ENCODE measurements at places on chromosomes 1 and 21.
A peak's percentile ranks its signal among the peaks of the same experiment; 100 is the strongest.

- DNase-seq, result no peak
Measured at GRCh38 chr21:31386006-31386405, 41.9 kb upstream of the TIAM1 start.

DNA sequence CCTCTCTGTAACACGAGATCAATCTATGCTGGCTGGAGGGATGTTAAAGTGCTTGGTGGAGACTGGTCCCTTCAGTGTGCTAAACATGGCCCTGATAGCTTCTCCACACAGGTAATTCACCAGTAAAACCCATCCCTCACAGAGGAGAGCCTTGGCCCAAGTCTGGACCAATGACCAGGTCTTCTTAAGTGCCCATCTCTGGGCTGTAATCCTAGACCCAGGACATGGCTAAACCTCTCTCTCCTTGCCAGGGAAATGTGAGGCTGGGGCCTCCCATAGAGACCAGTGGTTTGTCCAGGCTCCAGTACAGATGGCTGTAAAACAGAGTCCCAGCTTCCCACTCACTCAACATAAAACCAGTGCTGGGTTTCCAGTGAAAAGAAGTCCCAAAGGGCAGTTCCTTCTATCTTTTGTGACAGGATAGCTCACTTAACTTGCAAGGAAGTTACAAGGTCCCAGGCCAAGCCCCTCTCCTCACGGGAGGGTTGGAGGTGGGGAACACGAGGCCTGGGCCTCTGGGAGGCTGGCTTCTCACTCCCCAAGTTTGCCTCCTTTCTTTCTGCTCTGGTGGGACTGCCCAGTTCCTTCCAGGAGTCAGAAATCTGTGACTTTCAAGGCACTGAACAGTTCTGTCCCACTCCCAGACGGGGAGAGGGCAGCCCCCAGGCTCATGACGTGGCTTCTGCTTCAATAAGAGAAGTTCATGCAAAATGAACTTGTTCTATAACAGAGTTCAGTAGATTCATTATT, 2.2 kb upstream of the KIF17 start:
- no peak for DNase-seq

GRCh38 chr1:4462831-4463484, 191.5 kb upstream of the AJAP1 start:
- DNase-seq, result no peak

DNA sequence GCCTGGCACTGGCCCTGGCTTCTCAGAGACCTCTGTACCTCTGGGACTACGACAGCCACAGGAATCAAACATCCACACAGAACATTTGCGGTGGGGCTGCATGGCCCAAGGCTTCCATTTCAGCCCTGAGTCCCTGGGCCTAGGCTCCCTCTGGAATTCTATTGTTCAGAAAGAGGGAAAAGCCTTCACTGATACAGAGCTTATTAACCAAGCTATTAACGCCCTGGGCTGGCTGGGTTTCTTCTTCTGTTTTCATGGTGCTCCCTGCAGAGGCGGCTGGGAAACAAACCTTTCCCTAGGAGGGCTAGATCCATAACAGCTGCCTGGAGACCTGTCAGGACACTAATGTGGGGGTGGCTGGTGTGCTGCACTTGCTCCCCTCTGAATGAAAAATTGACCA, 88.2 kb downstream of the KAZN start:
- no peak for DNase-seq

GRCh38 chr1:231241750-231242149, 738 bp downstream of the GNPAT start:
- peak; percentile 18 for DNase-seq

DNA sequence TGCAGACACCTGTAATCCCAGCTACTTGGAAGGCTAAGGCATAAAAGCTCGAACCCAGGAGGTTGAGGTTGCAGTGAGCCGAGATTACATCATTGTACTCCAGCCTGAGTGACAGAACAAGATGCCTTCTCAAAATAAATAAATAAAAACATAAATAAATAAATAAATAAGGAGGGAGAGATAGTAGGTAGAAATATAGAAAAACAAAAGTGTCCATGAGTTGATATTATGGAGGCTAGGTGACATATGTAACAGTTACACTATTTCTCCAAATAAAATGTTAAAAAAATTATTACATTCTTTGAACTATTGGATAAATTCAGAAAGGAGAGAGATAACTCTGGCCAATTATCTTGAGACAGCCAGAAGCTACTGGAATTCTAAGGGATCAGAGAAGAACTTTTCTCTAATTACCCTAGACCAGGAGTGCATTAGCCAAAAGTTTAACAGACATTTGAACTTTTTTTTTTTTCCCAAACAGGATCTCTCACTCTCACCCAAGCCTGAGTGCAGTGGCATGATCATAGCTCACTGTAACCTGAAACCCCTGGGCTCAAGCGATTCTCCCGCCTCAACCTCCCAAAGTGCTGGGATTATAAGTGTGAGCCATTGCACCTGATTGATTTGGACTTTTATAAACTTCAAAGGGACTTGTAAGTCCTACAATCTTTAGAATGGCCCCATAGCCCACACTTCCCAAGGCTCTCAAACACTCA, 17.6 kb downstream of the SYNJ1 start:
- DNase-seq, result no peak

DNA sequence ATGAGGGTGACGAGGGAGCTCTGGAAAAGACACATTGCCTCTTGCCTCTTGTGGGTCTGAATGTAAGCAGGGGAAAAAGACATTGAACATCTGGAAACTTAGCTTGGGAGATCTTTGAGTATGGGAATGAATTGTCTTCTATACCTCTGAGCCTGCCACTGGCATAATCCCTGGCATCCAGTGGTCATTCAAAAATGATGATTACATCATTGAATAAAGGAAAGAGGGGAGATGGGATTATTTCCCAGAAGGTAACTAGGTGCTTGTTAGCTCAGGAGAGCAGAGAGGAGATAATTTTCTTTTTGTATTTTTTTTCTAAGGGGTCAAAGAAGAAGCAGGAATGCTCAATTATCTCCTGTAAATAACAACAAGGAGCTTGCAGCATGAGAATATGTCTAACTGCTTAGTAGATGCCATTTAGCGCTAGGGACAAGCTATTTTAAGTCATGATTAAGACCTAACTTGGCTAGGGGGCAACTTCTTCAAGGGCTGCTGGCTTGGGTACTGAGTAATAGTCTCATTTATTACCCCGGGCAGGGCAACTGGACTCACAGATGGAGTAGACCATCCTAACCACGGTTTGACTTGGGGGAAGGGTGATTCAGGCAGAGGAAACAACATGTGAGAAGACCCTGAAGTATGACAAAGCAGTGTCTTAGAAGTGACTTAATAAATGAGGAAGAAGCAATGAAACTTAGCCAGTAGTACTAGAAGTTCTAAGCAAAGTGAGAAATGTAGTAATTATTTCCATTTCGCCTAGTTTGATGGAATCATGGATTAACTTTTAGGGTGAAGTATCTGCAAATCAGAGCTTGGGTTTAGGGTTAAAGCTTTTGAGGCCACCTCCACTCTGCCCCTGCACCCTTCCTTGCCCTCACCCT, 11.0 kb upstream of the XCL2 start:
- DNase-seq, result no peak

DNA sequence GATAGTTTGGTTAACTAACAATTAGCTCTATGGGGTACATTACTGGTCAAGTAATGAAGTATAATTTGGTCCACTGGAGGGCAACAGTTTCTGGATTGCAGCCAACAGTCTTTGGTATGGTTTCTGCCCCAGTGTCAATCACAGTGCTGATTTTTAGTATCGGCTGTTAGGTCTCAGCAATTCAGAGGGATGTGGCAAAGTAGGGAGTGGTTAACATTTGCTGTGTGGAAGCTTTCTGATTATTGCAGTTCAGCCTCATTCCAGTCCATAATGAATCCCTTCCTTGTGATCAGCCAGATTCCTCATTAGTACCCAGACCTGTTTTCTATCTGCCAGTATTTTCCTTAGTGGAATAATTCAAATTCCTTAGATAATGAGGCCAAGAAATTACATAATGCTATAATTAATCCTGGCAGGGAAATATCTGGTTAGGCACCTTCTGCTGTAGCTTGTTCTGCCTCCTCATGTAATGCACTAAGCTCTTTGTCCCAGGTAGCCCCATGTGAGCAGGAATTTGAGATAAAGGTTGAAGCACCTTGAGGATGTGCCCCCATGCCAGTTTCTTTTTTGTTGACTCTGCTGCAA, 14.0 kb downstream of the F3 start:
- no peak for DNase-seq

GRCh38 chr1:228321895-228322294, 84.7 kb downstream of the TRIM11 start:
- DNase-seq, result no peak

- peak; percentile 24 for DNase-seq
Measured at GRCh38 chr21:45536301-45537081, 5.7 kb downstream of the SLC19A1 start.

- no peak for DNase-seq
Measured at GRCh38 chr21:40736145-40736544, 110.8 kb downstream of the DSCAM start.

DNA sequence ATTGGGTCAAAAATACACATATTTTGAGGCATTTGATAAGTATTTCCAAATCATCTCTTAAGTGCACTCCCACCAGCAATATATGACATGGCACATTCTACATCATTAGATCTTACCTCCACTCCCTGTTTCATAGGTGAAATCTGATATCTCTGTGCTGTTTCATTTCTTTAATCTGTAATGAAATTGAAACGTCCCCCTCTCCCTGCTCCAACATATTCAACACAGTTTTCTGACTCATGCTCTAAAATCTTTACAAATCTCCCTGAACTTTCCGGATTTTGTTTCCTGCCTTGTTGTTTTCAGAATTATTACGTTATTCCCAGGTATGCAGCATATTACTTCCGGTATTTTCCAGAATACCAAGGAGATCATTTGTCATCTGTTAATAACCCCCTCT, 66.1 kb upstream of the AKT3 start:
- no peak for DNase-seq

DNA sequence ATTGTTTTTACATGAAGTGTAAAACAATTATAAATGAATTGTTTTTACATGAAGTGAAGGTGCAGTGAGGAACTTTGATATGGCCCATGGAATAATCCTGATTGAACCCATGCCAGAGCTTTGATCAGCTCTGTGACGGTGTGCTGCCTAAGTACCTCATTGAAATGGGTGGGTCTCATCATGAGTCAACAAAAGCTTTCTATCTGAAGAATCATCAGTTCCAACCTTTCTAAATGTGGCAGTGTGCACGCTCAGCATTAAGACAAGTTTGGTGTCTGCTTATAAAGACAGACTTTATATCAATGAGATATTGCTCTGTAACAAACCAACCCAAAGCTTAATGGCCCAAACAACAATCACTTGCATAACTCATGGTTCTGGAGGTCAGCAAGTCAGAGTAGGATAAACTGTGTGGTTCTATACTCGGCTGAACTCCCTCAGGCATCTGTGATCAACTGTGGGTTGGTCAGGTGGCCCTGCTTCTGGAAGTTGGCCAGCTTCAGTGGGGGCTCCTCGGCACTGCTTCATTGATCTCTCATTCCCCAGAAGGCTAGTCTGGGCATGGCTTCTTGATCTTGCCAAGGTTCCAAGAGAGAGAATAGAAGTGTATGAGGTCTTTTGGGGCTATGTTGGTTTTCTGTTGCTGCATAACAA, 258.0 kb downstream of the LTN1 start:
- no peak for DNase-seq

- no peak for DNase-seq
Measured at GRCh38 chr21:45870421-45870820, 111.1 kb upstream of the COL6A1 start.

GRCh38 chr1:221855156-221855555, 113.3 kb upstream of the DUSP10 start:
- DNase-seq, result no peak

GRCh38 chr1:234114648-234115307, 210.3 kb downstream of the SLC35F3 start:
- peak; percentile 45 for DNase-seq

DNA sequence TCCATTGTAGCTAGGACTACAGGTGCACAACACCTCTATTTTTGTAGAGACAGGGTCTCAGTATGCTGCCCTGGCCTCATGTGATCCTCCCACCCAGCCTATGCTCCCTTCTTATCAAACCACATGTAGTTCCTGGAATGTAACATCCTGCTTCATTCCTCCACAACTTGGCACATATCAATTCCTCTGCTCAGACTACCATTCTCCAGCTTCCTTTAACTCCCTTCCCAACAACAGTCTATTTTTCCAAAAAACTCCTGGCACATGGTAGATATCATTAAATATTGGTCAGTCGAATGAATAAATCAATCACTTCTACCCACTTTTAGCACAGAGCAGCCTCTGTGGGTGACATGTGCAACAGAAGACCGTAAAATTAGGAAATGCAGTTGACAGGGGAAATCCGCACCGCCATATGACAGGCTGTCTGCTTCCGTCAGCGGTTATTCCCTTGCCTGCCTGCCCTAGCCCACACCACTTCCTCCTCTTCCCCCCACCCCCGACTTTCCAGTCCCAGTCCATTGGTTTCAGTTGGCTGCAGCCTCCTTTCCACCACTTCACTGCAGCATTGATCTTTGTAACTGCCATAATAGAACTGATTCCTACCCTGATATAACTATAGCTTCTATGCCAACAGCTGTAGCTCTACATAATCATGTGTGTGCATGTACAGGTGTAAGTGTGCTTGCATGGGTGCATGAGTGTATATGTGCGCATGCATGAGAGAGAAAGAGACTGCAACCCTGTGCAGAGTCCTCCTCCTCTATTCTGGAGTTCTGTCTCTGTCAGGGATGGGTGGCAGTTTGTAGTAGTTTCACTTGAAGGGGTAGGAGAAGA, 6.8 kb upstream of the AKR1A1 start:
- peak; percentile 43 for DNase-seq

DNA sequence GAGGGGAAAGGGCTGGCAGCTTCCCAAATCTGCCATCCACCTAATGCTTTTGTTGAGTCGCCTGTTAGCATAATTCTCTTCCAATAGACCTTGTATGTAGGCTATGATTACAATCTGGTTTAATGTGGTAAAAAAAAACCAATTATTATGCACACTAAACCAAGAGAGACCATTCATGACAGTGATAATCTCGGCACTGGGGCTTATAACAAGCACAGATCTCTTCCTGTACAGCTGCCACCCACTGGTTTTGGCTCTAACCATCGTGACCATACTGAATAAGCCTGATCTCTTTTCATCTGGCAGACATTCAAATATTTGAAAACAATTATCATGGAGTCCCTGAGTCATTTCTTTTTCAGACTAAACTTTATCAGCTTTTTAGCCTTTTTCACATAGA, 12.0 kb upstream of the SYT14 start:
- no peak for DNase-seq

- peak; percentile 55 for DNase-seq
Measured at GRCh38 chr1:147627435-147628110, 42.8 kb downstream of the ACP6 start.

GRCh38 chr1:27130798-27131197, 24.1 kb downstream of the SLC9A1 start:
- no peak for DNase-seq

- no peak for DNase-seq
Measured at GRCh38 chr1:223355699-223356098, 8.3 kb downstream of the SUSD4 start.

GRCh38 chr1:155968670-155969069, 9.7 kb downstream of the ARHGEF2 start:
- peak; percentile 91 for DNase-seq

DNA sequence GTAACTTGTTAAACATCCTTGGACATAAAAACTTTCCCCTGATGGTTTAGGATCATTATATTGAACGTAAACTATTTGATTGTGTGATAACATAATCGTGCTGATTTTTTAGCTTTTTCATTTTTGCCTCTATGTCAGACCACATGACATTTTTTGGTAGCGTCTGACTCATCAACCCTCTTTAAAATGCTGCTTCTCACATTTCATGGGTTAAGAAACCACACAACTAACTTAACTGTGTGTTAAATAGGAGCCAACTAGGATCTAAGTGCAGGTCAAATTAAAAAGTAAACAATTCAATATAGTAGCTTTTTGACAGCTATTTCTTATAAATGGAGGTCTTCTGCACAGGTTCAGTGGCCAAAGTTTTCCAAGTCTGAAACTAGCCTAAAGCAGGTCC, 9.8 kb downstream of the BTG3 start:
- DNase-seq, result no peak

All from head of caudate nucleus (tissue), 42 donors.